PC-9 (cell line): ENCODE measurements at places on chromosomes 4 and X. TPM values are rescaled to one million over a fixed set of nuclear protein-coding genes. Genes with fewer than 3 reads are reported as not detected.
A peak's percentile ranks its signal among the peaks of the same experiment; 100 is the strongest.

Gene HPGD
- total RNA-seq: 0.96 and 1.7 TPM in 2 replicates

Gene GLRA3
- 0.39 TPM in 1 of 2 replicates, not detected in the other for total RNA-seq

Gene GRIA3
- total RNA-seq: not detected in 2 replicates

Gene ZCCHC18
- not detected in 2 replicates for total RNA-seq

Gene GC
- not detected in 2 replicates for total RNA-seq

Gene PNMA6F
- not detected in 2 replicates for total RNA-seq

Gene BANK1
- 2.2 and 2.7 TPM in 2 replicates for total RNA-seq

Gene PRKG2
- total RNA-seq: not detected in 2 replicates

DNA sequence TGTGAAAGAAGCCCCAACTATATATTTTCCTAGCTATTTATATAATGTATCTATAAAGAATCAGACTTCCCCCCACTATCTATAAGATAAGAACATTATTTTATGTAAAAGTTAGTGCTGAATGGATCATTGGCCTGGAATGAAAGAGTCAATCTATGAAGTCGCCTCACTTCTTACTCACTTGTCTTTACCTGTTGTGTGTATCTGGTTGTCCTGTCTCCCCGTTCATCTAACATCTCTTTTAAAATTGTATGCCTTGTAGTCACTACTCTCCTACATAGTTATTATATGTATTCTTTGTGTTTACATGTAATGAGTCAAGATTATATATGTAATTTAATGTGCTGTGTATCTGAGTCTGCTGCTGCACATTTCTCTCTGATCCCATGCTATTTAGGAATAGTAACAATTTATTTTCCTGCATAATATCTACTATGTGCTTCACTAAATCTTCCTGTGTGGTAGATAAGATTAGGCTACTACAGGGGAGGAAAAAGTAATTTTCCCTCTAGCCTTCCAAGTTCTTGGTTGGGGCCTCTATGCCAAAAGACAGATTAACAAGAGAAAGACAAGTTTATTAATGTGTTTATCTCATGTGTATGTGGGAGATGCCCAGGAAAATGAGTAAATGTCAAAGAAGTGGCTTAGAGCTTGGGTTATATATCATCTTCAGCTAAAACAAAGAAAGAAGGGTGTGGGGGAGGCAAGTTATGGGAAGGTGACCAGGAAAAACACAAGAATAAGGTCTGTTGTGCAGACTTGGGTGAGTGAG is 77.6 kb upstream of the FRMPD4 start:
- no peak overlapping the region for H3K4me3 ChIP-seq
- no peaks in the 10 kb centered on the region for H3K36me3 ChIP-seq
- no peak for DNase-seq

DNA sequence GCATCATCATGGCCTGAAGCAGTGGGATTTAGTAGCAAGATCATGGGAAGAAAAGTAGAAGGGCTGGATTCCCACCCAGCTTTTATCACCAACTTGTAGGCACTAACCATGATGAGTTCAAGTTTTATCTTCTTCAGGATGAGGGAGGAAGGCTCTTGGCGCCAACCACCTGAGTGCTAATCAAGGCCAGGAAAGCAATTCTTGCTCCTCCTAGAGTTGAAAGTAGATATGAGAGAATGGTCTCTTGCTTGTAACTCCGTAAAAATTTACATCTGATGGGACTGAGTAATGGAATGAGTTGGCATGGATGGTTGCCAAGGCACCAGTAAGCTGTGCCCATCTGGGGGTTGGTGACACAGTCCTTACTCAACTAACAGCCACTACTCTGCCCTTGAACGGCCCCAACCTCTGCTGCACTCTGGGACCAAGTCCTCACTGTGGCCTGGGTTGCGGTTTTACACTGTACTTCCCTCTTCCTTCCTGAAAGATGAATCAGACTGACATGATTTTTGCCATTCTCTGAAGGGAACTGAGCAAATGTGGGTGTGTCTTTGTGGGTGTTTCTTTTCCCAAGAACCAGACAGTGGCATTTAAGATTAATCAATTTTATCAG is 39.4 kb upstream of the NDP start:
- 0 out of 2 replicates have a peak overlapping the region, but pooled peaks have one; percentile 34 for H3K27ac ChIP-seq
- no peak overlapping the region for H3K4me3 ChIP-seq
- H3K27me3 ChIP-seq: no peaks in the 10 kb centered on the region
- H3K36me3 ChIP-seq: no peaks in the 10 kb centered on the region
- H3K4me1 ChIP-seq: no peaks in the 10 kb centered on the region

DNA sequence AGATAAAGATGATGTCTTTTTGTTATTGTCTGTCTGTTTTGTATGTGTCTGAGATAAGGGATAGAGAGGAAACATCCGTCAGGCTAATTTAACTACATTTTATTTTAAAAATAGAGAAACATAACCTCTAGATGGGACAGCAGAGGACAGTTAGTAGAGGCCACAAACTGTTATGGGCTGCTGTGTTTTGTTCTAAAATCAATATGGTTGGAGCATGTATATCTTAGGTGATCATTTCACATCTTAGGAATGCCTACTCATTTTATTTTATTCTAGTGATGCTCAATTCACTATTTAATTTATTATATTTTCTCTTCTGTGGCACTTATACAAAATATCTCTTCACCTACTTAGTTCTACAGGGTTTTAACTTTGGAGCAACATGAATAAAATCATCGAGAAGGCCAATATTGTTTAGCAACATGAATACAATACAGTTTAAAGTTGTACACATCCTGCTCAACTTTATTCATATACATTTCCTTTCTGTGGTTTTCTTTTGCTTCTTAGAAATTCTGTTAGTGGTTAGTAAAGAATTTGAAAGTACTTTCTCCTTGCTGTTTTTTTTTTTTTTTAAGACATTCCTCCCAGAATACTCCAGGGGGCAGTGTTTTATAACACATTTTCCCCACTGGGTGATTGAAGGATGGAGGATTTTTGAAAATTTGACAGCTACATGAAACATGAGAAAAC is 392.9 kb downstream of the UNC5C start:
- H3K36me3 ChIP-seq: no peaks in the 10 kb centered on the region
- no peaks in the 10 kb centered on the region for H3K4me1 ChIP-seq
- no peak overlapping the region for H3K27ac ChIP-seq
- no peak overlapping the region for H3K4me3 ChIP-seq
- DNase-seq: no peak

DNA sequence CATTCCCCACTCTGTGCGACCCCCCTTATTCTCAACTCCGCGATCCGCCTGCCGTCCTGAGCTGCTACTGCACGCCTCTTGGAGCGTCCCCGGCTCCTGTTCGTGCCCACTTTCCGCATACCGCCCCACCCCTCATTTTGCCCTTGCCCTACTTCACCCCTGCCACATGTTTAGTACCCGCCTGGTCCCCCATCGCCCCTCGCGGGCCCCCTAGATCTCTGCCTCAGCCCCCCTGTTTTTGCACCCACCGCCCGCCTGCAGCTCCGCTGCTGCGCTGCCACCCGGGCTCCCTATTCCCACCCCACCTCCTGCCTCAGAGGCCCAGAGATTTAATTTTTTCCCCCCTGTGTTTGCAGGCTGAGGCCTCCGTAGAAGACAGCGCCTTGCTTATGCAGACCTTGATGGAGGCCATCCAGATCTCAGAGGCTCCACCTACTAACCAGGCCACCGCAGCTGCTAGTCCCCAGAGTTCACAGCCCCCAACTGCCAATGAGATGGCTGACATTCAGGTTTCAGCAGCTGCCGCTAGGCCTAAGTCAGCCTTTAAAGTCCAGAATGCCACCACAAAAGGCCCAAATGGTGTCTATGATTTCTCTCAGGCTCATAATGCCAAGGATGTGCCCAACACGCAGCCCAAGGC is 1.4 kb downstream of the MAGED1 start:
- no peaks in the 10 kb centered on the region for H3K27me3 ChIP-seq
- H3K4me1 ChIP-seq: no peaks in the 10 kb centered on the region
- H3K27ac ChIP-seq: no peak overlapping the region
- H3K4me3 ChIP-seq: peak overlapping the region; percentile 64; the same call in 1 of the 2 replicates
- H3K36me3 ChIP-seq: no peaks in the 10 kb centered on the region
- no peak for DNase-seq

DNA sequence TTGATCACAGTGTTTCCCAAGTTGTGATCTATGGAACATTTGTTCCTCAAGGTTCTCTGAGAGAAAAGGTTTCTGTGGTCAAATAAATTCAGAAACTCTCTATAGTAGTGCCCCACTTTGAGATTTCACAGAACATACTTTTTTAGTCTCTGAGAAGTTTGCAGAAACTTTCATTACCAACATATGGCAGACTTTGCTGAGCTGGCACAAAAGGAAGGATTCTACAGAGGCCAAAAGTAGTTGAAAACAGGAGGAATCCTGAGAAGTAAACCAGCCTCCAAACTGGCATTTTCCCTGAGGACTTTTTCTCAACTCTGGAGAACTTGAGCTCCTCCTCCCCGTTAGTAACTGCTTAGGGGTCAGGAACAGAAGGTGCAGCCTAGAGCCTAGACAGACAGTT is 117.8 kb upstream of the ESX1 start:
- H3K4me1 ChIP-seq: no peaks in the 10 kb centered on the region; the same call in 1 of the 2 replicates
- DNase-seq: no peak
- H3K4me3 ChIP-seq: no peak overlapping the region
- no peaks in the 10 kb centered on the region for H3K36me3 ChIP-seq
- H3K27ac ChIP-seq: no peak overlapping the region
- H3K27me3 ChIP-seq: no peaks in the 10 kb centered on the region

- H3K27me3 ChIP-seq: no peaks in the 10 kb centered on the region
- H3K4me1 ChIP-seq: no peaks in the 10 kb centered on the region
- no peak overlapping the region for H3K27ac ChIP-seq
- no peaks in the 10 kb centered on the region for H3K36me3 ChIP-seq
- H3K4me3 ChIP-seq: no peak overlapping the region
Observed at GRCh38 chrX:78708262-78708661, 39.3 kb upstream of the LPAR4 start.

- no peak overlapping the region for H3K27ac ChIP-seq
- DNase-seq: no peak
- no peak overlapping the region for H3K4me3 ChIP-seq
- H3K36me3 ChIP-seq: no peaks in the 10 kb centered on the region
- no peaks in the 10 kb centered on the region for H3K27me3 ChIP-seq
Observed at GRCh38 chrX:94400488-94400887, 726.5 kb downstream of the FAM133A start.

DNA sequence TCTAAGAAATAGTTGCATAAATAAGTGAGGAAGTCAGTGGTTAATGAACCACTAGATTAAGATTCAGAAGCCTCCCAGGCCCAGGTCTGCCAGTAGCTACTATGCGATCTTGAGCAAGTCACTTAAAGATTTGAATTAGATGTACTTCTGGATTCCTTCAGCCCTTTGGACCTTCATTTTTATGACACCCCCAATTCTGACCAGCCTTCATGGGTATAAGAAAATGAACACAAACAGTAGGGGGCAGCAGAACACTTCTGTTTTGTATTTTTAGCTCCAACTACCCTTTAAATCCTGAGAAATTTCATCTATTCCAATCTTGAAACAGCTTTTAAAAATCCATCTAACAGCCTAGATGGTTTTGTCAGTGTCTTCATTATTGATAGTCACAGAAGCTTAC is 19.0 kb downstream of the TMEM47 start:
- H3K36me3 ChIP-seq: no peaks in the 10 kb centered on the region
- H3K27me3 ChIP-seq: no peaks in the 10 kb centered on the region
- no peak for DNase-seq
- H3K4me1 ChIP-seq: no peaks in the 10 kb centered on the region

- no peak overlapping the region for H3K4me3 ChIP-seq
- no peaks in the 10 kb centered on the region for H3K36me3 ChIP-seq
- no peak for DNase-seq
- no peaks in the 10 kb centered on the region for H3K4me1 ChIP-seq
Observed at GRCh38 chr4:73538162-73538561, 56.6 kb downstream of the AFM start.

GRCh38 chr4:110106931-110107296 is 91.5 kb downstream of the ELOVL6 start:
- no peaks in the 10 kb centered on the region for H3K27me3 ChIP-seq
- H3K4me3 ChIP-seq: no peak overlapping the region
- H3K4me1 ChIP-seq: peaks cover 29% of the 10 kb centered on the region
- peak overlapping the region; percentile 93 for H3K27ac ChIP-seq
- H3K36me3 ChIP-seq: no peaks in the 10 kb centered on the region
- DNase-seq: peak; percentile 61

DNA sequence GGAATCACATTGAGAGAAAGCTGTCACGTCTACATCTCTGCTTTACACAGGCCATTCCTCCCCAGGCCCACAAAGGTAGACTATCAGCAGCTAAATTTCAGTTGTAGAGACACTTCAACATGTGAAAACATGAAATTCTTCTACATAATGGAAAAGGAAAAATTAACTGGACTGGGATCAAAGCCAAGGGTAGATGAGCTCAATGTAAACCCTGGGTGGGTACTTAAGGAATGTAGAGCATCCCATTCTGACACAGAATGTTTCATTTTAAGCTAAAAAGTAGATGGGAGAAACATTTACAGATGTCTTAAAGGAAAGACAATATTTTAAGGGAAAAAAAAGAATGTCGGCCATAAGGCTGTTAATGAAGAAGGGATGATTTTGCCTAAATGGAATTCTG is 51.3 kb upstream of the NPNT start:
- no peaks in the 10 kb centered on the region for H3K4me1 ChIP-seq
- no peaks in the 10 kb centered on the region for H3K36me3 ChIP-seq
- no peak overlapping the region for H3K27ac ChIP-seq
- H3K4me3 ChIP-seq: no peak overlapping the region
- no peak for DNase-seq

- H3K4me3 ChIP-seq: no peak overlapping the region
- peak; percentile 37 for DNase-seq
- no peaks in the 10 kb centered on the region for H3K27me3 ChIP-seq
- 0 out of 2 replicates have a peak, but pooled peaks cover 4% of the 10 kb centered on the region for H3K36me3 ChIP-seq
- H3K27ac ChIP-seq: no peak overlapping the region
Observed at GRCh38 chr4:147822128-147822527, 90.2 kb downstream of the ARHGAP10 start.

DNA sequence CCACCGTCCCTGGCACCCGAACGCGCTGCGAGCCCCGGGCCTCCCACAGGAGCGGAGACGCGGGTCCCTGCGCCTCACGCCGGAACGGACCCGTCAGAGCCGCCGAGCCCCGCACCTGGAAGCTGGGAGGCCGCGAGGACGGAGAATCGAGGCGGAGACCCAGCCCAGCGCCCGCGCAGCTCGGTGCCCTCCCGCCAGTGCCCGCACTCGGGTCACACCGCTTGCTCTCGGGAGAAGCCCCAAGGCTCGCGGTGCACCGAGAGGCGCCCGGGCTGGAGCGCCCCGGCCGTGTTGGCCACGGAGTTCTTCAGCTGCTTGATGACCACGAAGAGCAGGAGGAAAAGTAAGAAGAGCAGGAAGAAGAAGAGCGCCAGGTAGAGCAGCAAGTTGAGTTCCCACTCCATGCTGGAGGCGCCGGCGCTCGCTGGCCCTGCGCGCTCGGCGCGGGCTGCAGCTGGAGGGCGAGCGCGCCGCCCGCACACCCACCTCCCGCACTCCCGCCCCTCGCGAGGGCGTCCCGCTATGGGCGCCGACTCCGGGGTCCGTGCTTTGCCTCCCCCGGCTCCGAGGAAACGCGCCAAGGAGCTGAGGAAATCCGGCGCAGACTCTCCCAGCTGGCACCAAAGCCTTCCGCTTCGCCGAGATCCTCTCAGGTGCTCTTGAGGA is at the start of gene SMIM43:
TSS of gene SMIM43 (minus strand) at position 463 of the 666 bp plus-strand sequence. CDS start at position 404, 59 bp downstream.
- no peaks in the 10 kb centered on the region for H3K36me3 ChIP-seq
- H3K27ac ChIP-seq: no peak within 1 kb of the TSS
- H3K4me1 ChIP-seq: peaks cover 11% of the 10 kb centered on the region
- no peak within 1 kb of the TSS for H3K4me3 ChIP-seq
- no peaks in the 10 kb centered on the region for H3K27me3 ChIP-seq

- DNase-seq: no peak
- H3K27ac ChIP-seq: no peak overlapping the region
- H3K4me1 ChIP-seq: no peaks in the 10 kb centered on the region
- no peaks in the 10 kb centered on the region for H3K27me3 ChIP-seq
- H3K4me3 ChIP-seq: no peak overlapping the region
- no peaks in the 10 kb centered on the region for H3K36me3 ChIP-seq
Observed at GRCh38 chr4:89704651-89705395, 132.1 kb downstream of the SNCA start.
